ENCODE measurements at places on chromosomes 5 and 9.

DNA sequence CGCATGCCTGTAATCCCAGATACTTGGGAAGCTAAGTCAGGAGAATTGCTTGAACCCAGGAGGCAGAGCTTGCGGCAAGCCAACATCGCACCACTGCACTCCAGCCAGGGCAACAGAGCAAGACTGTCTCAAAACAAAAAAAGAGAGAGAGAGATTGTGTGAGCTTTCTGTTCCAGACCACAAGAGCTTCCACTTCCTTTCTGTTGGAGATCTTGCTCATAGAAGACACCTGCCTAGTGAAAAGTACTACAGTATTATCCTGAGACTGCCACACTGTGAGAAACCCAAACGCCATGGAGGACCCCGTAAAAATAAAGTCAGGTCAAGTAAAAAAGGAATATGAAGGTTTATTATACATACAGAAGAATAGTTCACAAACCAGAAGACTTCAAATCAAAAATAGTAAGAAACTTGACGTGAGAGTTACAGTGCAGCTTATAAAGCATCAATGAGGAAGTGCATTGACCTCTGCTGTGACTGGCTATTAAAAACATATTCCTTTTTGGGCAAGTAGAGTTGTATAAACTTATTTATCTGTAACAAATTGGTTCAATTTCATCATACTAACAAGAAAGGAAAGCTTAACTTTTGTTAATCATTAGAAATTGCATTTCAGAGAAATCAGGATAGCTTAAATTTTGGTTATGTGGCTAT is 4.3 kb upstream of the EMB start:
- DNase-seq, result no peak

- DNase-seq, result no peak
These were observed 398.3 kb downstream of the IRX2 start for GRCh38 chr5:2353211-2353610.

- no peak for DNase-seq
These were observed 93.9 kb downstream of the GRIA1 start for GRCh38 chr5:153584126-153584959.

DNA sequence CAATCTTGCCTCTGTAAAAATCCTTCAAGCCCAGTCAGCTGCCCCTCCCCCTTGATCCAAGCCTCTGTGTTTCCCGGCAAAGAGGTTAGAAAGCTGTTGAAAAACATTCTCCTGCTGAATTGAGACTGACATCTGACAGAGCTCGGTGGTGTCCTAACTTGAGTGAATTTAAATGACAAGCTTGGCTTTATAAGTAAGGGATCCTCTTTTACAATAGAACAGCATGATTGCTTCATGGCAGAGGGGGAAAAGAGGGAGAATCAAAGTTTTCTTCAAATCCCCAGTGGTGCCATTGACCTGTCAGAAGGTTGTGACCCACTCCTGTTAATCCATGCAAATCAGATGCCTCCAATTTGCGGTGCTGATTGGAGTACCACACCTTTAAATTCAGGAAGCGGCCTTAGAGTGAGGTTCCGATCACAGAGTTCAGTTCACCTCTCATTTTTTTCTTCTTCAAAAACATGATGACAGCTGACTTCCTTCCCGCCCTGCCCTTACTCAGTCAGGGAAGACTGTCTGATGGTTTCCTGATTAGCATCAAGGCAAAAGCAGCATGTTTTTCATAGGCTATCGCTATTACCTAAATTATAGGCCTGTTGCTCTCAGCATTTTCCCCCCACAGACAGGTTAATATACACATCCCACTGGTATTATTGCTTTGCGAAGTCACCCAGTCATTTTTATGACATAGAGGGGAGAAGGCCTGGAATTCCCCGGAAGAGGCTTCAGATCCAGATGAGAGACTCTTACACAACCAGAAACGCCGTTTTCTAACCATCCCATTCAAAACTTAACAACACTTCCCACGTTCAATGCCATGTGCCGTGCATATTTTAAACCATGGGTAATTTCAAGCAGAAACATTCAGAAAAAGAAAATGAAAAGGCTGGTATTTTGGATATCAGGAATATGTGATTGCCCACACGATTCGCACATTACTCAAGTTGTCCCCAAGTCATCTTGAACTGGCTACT is 141.4 kb downstream of the EBF1 start:
- DNase-seq, result no peak

- no peak for DNase-seq
These were observed 2.5 kb downstream of the TRIM32 start for GRCh38 chr9:116689486-116690032.

DNA sequence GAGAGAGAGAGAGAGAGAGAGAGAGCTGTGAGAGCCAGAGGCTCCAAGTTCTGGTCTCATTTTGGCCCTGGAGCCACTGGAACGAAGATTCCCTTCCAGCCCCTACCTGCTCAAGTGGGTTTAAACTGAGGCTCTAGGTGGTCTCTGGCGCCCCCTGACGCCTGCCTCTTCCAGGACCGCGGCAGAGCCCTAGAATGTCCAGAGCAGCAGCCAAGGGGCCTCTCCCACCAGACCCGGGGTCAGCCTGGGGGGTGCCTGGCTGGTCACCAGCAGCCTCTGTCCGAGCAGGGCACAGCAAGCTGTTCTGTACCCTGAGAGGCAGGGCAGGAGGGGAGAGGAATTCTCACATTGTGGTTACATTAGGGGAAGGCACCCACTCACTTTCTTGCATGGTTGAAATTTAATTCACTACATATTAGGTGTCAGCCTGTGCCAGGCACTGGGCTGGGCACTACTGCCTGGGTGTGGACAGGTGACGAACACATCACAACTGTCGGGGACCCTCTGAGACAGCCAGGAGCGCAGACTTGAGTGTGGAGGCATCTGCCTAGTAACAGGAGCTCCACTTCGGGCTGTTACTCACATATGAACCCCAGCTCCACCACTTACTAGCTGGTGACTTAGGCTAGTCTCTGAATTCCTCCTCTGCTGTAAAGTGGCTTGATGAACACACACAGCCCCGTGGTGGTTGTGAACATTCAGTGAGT is 44.5 kb downstream of the AMBP start:
- no peak for DNase-seq

DNA sequence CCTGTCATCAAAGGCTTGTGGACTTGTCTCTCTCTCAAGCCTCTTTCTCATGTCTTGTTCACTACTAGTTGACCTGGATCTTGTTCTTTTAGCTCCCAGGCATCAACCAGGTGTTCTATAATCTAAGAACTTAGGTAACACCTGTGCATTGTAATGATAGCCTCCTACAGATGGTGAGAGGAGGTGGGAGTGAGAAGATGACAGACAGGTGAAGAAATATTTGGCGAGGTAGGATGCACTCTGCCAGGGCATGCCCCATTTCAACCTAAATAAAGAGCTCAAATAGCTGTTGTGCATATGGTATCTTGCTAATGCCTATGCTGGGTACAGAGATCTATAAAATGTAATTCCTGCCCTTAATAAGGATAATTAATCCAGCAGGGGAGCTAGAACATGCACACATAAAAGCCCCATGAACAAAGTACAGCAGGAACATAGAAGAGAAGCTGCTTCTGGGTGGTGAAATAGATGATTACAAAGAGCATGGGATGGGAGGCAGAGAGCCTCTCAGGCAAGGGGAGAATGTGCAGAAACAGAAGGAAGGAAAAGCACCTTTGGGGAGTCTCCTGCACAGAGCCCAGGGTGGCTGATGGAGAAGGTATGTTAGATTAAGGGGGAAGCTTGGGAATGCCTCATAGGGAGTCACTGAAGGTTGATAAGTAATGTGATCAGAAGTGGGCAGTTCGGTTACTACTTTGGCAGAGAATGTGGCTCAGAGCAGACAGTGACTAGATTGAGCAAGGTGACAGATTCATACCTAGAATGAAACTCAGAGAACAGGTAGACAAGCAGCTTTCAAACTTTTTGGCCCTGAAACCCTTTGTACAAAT is 28.0 kb upstream of the PLIN2 start:
- DNase-seq, result no peak

DNA sequence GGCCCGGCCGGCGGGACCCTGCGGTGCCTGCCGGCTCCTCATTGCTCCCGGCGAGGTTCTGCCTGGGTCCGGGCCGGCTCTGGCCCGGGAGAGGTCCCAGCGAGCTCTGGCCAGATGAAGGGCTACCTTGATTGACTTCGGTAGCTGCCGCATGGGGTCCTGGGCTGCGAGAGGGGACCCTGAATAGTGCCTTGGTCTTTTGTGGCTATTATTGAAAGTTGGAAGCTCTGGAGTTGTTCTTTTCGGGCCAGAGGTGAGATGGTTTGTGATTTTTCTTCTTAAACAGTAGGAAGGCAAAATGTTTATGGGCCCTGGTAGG is 635 bp downstream of the NAA35 start:
- no peak for DNase-seq

DNA sequence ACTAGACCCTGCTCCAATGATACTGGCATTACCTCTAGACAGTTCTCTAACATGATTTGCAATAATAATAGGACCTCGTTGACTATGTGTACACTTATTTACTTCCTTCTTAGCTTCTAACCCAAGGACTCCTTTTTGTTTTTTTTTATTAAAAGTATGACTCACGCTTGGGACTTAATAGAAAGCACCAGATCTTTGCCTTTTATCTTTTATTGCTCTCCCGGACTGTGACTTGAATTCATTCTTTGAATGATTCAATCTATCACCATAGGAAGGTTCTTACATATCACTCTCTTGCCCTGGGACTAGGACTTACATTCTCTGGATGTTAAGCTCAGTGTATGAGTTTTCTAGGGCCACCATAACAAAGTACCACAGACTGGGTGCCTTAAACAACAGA is 9.0 kb downstream of the C9 start:
- DNase-seq, result no peak

DNA sequence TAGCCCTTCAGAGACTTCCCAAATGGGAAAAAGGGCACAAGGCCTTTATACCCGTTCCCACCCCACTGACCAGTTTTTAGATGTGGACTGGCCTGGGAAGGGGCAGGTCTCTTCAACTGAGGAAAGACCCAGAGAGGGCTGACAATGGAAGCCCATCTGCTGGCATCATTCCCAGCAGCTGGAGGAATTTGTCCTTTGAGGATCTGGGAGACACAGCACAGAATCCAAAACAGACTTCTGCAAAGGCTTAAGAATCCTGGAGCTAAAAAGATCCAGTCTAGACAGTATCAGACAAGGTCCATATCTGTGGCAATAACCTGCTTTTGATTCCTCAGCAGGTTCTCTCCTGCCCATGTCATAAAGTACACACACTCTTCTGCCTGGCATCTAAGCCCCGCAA is 329.2 kb downstream of the TMEM167A start:
- no peak for DNase-seq

DNA sequence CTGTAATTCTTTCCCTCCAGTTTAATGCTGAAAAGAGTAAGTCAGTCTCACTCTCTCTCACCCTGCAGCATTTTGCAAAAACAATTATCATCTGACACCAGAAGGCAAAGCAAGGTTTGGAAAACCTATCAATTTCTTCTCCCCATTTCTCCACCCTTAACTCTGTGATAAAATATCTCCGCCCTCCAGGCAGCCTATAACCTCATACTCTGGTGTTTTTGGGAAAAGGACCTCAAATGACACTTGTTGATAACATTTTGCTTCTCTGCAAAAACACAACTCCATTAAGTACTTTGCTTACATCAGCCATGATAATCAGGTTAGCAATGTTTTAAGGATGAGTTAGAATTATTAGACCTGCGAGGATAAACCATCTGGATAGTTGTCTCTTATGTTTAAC is 2.3 kb downstream of the ANKH start:
- DNase-seq, result no peak

- DNase-seq, result no peak
These were observed 42.0 kb downstream of the IQGAP2 start for GRCh38 chr5:76445063-76445462.

GRCh38 chr9:122367065-122367464 is 3.8 kb upstream of the PTGS1 start:
- no peak for DNase-seq

DNA sequence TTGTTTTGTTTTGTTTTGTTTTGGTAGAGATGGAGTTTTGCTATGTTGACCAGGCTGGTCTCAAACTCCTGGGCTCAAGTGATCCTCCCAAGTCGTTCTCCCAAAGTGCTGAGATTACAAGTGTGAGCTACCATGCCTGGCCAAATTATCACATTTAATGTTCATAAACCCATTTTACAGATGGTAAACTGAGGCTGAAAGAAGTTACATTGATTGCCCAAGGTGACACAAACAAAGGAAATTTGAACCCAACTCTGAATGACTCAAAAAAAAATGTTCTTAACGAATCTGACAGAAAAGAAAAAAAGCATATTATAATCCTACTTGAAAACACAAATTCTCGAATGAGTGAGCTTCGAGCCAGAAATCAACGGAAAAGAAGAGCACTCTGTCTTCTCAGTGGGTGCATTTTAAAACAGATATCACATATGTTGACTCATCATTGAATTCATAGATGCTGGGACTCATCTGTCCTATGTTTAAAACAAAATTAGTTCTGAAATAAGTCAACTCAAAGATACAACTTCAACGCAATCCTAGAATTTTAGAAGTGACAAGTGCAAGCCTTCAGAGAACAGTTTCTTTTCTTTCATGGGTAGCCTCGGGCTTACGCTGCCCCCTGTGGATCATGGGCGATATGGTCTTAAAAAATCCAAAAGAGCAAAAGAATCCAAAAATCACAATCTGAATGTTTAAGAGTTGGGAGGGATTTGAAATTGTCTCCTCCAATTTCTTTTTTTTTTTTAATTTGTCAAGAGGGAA is 28.4 kb downstream of the TIMD4 start:
- no peak for DNase-seq

DNA sequence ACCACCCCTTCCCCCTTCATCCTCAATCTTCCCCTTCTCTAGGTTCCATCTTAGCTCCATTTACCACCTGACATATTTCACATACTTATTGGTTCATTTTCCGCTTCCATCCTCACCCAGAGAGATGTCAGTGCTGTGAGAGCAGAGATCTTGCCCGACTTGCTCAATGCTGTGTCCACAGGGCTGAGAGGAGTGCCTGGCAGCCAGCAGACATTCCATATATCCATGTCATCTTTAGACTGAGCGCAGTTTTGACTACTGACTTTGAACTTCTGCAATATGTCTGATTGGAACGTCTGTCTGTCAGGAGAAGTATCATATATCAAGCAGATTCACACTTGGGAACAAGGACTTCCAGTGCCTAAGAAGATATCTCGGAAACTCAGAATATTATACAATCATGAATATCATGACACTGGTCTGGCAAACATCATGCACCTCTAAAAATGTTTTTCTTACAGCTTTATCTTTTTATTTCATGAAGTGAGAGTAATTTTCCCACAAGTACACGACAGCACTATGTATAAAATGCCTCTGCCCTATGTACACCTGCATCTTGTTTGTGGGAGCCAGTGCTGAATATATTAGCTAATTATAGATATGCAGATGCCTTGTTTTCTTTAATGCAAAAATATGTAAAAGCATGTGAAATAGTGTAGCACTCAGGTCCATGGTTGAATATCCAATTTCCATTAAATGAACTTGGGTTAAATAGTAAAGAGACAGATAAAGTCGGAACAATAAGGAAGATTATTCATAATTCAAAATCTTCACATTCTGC is 454.0 kb upstream of the DAP start:
- no peak for DNase-seq
